ENCODE measurements at places on chromosomes 3 and 15. TPM values are rescaled to one million over a fixed set of nuclear protein-coding genes. Genes with fewer than 3 reads are reported as not detected.

Gene SCAP
- total RNA-seq = 45.2 TPM

Gene RPSA
- total RNA-seq = 1,578 TPM

Gene GPR171
- total RNA-seq = 12.9 TPM

Gene SERPINI2
- 0.52 TPM for total RNA-seq

Gene TNFSF10
- not detected for total RNA-seq

Gene RASL12
- total RNA-seq = 0.05 TPM

Gene GPR149
- 1.1 TPM for total RNA-seq

Gene PKM
- 758 TPM for total RNA-seq

Gene PLA2G4E
- total RNA-seq = 0.10 TPM

Gene FBLN2
- total RNA-seq = 1.7 TPM

Gene SLC28A2
- total RNA-seq = 0.45 TPM

Gene ATP10A
- total RNA-seq = 0.27 TPM

Gene NOX5
- total RNA-seq = 0.05 TPM

Gene ACP3
- total RNA-seq = 0.71 TPM

Gene FRMD4B
- 24.8 TPM for total RNA-seq

Gene DYNLT2B
- 55.2 TPM for total RNA-seq

Gene MITF
- total RNA-seq = 0.55 TPM

Gene TGM5
- 0.10 TPM for total RNA-seq

Gene TMEM158
- total RNA-seq = 10.8 TPM

Gene RBPMS2
- total RNA-seq = 0.75 TPM

Gene APOD
- 12.9 TPM for total RNA-seq

Gene IRAK2
- 0.63 TPM for total RNA-seq

Gene TPRA1
- 17.1 TPM for total RNA-seq

Gene CKMT1A
- 0.54 TPM for total RNA-seq

Gene CCDC191
- total RNA-seq = 7.8 TPM

Gene ZCWPW2
- 1.0 TPM for total RNA-seq

Gene SPINK8
- not detected for total RNA-seq

Gene PRR23B
- total RNA-seq = not detected

Gene SMARCC1
- 35.9 TPM for total RNA-seq

Gene DAZL
- 0.14 TPM for total RNA-seq

Gene ERICH6
- total RNA-seq = 0.27 TPM

Gene CCDC39
- total RNA-seq = not detected

Gene MAGI1
- total RNA-seq = 67.6 TPM

Gene PRSS50
- total RNA-seq = 0.27 TPM

Gene SH2D7
- 1.0 TPM for total RNA-seq

Gene ECE2
- total RNA-seq = 3.7 TPM

Gene DNAH12
- 0.31 TPM for total RNA-seq

Gene HESX1
- 1.2 TPM for total RNA-seq

Gene NSMCE3
- total RNA-seq = 14.3 TPM

Gene PODXL2
- 127 TPM for total RNA-seq

Gene MNS1
- 0.64 TPM for total RNA-seq

Gene PARP15
- 1.1 TPM for total RNA-seq

Gene IMP3
- 62.9 TPM for total RNA-seq

Gene GHSR
- total RNA-seq = not detected

Gene MINAR1
- 18.6 TPM for total RNA-seq

Gene PIF1
- total RNA-seq = 0.36 TPM

Gene TGM4
- total RNA-seq = 0.14 TPM

Gene P3H2
- 1.5 TPM for total RNA-seq

Gene TBC1D2B
- 10.0 TPM for total RNA-seq

Gene SCAMP5
- total RNA-seq = 49.8 TPM

Gene CCDC54
- total RNA-seq = 4.3 TPM

Gene BDH1
- 5.0 TPM for total RNA-seq

Gene LMAN1L
- 1.2 TPM for total RNA-seq

Gene ROPN1
- not detected for total RNA-seq

Gene IGSF11
- total RNA-seq = 4.7 TPM

Gene SCN5A
- total RNA-seq = 0.25 TPM

Gene GALNT15
- total RNA-seq = 0.49 TPM

Gene SATB1
- total RNA-seq = 27.5 TPM
